ENCODE measurements at places on chromosomes 4 and X. TPM values are rescaled to one million over a fixed set of nuclear protein-coding genes. Genes with fewer than 3 reads are reported as not detected.

DNA sequence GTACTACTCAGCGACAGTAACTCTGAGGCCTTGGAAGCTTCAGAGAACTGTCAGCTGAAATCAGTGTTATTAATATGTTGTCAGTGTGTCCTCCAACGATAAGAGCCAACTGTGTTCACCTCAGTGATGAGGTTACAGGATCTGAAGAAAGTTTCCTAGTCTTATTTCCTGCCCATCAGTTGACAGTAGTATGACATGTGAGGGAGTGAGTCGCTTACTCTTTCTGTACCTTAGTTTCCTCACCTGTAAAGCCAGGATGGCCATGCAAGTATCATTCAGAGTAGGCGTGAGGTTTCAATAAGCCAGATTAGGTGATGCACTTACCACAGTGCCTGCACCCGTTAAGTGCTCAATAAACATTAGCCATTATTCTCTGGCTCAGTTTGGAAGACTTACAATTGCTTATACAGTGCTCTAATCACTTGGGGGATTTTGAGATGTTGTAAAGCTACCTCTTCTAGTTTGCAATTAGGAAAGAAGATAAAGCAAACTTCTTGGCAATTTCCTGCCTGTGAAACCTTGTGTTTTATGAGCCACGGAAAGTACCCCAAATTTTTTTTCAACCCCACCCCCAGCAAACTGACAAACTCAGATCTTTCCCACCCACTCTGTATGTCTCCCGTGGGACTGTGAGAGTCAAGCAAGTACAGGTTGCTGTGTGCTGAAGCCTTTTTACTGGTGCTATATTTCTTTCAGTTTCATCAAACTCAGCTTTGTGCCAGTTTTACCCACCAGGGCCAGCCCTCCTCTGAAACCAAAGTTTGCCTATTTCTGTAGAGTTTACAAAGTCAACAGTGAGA is 62.2 kb downstream of the ANXA3 start:
- DNase-seq, result no peak

GRCh38 chrX:129496625-129497024 is 26.7 kb downstream of the SMARCA1 start:
- no peak for DNase-seq

SLIT2 gene
- total RNA-seq, result 2.8 TPM

FAM120C gene
- 4.2 TPM for total RNA-seq

SHROOM2 gene
- 2.3 TPM for total RNA-seq

All from thymus (tissue), 14 donors.